ENCODE measurements at places on chromosomes 7 and 10.

GRCh38 chr7:12942609-12943008 is 255.2 kb downstream of the ARL4A start:
- DNase-seq = no peak

DNA sequence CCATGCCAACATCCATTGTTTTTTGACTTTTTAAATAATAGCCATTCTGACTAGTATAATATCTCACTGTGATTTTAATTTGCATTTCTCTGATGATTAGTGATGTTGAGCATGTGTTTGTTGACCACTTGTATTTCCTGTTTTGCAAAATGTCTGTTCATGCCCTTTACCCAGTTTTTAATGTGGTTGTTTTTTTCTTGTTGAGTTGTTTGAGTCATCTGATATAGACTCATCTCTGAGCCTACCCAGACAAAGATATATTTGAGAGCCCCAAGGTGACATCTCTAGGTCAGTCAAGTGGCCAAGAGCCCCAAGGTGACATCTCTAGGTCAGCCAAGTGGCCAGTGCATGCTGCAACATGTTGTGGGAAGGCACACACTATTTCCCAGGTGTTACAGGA is 224.7 kb downstream of the HECW1 start:
- no peak for DNase-seq

- no peak for DNase-seq
These were observed 123.1 kb downstream of the CNOT4 start for GRCh38 chr7:135386776-135387175.

DNA sequence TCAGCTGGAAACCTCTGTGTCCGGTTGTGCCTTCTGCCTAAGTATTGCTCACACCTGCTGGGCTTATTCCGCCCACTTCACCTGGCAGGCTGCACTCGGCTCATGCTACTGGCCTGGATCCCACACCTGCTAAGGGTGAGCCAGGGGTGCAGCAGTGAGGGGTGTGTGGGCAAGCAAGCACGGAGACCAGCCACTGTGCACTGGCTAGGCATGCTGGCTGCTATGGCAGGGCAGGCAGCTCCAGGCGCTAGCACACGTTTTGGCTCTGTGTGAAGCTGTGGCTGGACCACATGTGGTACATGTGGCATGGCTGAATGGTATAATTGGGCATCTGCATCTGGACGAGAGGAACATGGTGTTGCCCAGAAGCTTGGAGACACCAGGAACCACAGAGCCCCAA is 940.7 kb downstream of the NRG3 start:
- DNase-seq = no peak

DNA sequence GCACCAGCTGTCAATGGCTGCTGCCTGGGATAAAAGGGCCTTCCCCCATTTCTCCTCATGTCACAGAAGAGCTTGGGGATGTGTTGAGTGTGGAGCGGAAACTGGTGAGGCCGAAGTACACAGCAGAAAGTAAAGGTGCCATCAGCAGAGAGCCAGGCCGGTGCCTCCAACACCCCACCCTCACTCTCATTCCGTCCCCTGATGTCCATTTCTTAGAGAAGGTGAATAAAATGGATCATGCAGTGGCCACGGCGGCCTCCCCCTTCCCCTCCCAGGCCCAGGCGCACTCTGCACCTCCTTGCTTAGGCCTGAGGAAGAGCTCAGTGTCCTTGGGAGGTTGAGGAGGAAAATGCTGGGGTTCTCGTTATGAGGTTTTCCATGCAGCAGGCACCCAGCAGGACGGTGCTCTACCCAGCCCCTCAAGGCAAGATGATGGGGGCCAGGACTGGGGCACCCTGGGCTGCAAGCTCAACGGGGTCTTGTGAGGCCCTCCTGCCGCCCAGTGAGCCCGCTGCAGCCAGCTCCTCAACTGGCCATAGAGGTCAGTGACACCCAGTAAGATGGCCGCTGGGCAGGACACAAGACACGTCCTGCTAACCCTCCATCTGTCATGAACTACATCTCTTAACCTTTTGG is 163.9 kb downstream of the ADARB2 start:
- no peak for DNase-seq

DNA sequence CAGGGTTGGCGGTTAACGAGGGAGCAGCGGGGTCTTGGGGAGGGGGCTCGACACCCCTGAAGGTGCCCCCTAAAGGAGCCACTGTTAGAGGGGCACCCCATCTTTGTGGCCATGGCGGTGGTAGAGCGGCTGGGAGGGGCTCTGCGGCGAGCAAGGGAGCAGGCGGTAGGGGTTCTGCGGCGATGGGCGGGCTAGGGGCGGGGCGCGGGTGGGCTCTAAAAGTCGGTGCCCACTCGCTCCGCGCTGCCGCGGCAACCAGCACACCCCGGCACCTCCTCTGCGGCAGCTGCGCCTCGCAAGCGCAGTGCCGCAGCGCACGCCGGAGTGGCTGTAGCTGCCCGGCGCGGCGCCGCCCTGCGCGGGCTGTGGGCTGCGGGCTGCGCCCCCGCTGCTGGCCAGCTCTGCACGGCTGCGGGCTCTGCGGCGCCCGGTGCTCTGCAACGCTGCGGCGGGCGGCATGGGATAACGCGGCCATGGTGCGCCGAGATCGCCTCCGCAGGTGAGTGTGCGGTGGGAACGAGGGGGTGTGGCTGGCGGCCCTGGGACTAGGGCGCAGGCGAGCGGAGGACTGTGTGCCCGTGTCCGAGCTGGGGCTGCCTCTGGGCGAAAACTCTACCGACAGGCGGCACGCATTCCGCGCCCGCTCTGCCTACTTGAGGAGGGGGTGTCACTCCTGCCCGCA is at the start of gene MEST:
Gene MEST (plus strand): TSS at position 245 of the 682 bp plus-strand sequence. CDS start 229 bp downstream, at position 474.
- no peak for DNase-seq

DNA sequence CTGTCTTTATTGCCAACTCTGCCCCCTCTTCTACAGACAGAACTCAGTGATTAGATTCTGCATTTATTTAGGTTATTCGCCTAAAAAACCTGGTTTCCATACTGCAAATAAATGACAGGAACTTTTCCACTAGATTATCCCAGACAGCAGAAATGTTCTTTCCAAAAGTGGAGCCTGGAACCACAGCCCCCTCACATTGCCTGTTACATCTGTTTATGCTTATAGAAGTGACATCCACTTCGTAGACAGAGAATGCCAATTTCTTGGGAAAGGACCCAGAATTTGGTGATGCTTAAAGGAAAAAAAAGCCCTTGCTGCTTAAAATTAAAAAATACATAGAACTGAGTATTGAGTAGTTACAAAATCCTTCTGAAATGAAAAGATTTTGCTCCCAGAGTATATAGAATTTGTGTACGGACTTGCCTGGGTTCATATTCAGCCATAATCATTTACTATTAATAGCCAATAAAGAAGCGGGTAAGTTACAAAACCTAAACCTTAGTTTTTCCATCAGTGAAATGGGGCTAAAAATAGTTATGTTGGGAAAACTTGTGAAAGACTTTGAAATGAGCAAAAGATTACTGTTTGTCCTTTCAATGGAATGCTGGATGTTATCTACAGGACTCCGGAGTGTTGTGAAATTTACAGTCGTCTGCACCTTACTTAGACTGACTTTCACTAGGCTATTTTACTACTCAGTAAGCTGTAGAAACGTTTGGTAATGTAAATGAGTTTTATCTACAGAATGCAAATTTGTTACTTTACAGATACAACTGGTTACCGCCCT is 1.1 kb upstream of the PPP1R9A start:
- no peak for DNase-seq

DNA sequence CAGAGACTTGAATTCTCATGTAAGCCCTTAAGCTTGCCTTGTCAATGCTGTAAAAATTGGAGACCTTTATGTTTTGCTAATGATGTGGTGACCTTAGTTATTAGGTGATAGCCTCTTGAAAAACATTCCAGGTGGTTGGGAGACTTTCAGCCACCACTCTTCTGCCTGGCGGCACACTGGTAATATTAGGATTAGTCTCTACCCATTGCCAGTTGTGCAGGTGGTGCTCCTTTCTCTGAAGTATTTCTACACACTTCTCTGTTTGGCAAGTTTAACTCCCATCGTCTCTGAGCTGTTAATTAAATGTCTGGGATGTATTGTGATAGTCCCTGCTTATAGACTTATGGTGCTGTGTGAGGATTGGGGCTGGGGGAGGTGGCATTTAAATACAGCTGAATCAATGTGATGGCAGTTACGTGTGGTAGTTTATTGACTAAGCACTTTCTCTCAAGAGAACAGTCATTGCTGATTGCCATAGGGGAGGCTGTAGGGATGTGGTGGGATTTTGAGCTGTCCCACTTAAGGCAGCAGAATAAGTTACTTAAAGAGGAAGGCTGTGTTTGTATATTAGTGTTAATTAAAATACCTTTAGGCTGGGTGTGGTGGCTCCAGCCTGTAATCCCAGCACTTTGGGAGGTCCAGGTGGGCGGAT is 61.7 kb downstream of the DAGLB start:
- no peak for DNase-seq

- no peak for DNase-seq
These were observed 27.6 kb upstream of the MKRN1 start for GRCh38 chr7:140506788-140507464.

GRCh38 chr10:84574102-84574501 is 245.7 kb downstream of the CCSER2 start:
- no peak for DNase-seq

GRCh38 chr10:17386616-17387075 is 67.7 kb downstream of the ST8SIA6 start:
- no peak for DNase-seq

DNA sequence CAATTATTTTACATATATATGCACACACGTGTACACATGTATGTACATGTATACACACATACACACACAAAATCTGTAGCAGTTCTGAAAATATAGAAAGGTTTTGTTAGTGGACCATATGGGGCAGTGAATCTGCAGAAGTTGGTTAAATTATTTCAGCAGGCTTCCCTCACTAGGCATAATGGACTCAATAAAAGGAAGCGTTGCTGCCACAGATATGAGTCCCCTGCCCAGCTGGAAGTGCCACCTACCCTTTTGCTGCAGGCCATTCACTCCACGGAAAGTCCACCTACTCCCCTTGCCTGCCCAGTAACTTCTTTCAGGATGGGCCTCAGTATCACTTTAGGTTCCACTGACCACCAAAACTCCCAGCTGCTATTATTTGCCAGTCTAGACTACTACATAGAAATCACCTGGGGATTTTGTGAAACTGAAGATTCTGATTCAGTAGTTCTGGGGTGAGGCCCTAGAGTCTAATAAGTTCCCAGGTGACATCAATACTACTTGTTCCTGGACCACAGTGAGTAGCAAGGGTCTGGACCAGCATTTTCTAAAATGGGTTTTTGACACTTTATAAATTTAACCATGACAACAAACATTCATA is 29.3 kb upstream of the CROT start:
- peak; percentile 7 for DNase-seq

DNA sequence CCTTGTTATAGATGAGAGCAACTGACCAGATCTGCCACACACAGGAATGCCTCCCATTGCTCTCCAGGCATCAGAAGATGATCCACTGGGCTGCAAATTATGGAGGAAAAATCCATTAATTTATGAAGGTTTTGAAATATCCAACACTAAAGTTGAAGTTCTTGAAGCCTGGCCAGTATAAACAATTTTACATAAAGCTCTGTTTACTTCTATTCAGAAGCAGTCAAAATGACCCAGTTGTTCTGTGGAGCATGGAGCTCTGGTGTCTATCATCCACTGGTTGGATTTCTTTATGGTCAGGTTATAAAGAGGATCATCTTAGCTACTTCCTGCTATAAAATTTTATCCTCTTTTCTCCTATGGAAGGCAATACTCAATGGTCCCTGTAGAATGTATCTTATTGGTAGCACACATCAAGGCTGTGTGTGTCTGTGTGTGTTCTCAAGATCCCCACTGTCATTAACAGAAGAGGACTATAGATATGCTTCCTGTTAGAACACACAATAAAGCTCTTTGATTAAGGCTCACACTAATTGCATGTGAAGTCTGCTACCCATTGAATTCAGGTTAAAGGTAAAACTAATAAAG is 747.4 kb downstream of the SUGCT start:
- DNase-seq = no peak

GRCh38 chr10:60182691-60183090 is 207.0 kb downstream of the ANK3 start:
- DNase-seq = no peak

- peak; percentile 55 for DNase-seq
These were observed 74.1 kb downstream of the NRBF2 start for GRCh38 chr10:63206997-63207811.

DNA sequence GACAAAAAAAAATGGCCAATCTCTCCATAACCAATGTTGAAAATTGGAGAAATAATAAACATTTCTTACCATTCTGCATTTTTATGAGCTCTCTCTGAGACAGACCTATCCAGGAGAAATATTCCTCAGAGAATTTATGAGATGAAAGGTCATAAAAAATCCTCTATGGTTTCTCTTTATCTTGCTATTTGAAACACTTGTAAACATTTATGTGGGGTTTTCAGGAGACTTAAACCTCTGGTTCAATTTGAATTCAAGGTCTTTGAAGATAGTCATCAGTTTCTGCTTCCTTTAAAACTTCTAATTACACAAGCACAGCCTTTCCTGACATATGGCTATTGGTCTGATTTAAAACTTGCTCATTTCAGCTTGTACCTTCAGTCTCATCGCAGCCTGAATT is 78.5 kb upstream of the APBB1IP start:
- no peak for DNase-seq

DNA sequence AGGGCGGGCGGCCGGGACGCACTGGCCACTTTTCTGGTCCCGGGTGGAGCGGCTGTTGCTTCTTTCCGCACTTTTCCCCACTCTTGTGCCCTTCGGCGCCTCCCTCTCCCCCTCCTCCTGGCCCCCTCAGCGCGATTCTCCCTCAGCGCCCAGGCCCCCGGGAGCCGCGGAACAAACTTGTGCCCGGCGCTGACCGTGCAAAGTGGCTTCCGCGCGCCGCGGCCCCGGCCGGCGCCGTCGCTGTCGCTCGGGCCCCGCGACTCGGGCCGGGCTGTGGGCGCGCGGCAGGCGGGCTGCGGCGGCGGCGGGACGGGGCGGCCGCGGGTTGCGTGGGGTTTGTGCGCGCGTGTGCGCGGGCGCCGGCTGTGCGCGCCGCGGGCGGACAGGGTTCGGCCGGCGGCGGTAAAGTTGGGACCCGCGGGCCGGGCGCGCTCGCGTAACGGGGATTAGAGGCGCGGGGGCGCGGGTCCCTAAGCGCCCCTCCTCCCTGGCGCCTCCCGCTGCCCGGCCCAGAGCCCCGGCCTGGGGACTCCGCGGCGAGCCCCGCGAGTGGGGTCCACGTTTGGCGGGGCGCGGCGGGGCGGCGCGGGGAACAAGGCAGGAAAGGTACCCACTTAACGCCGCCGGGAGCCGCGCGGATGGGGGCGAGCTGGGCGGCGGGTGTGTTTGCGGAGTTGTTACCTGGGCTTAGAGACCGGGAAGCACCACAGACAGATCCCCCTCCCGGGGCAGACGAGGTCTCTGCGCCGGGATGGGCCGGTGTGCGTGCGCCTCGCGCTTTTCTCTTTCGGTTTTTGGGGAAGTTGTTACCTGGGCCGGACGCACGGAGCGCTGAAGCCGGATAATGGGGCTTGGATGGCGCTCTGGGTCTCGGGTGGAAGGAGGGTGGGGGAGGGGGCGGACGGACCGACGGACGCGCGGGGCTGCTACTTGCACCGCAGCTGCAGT is 860 bp downstream of the ZEB1 start:
- no peak for DNase-seq

GRCh38 chr10:59281861-59282260 is 80.5 kb downstream of the FAM13C start:
- no peak for DNase-seq

- DNase-seq = peak; percentile 55
These were observed 7.6 kb downstream of the NDST2 start for GRCh38 chr10:73803680-73804286.

- no peak for DNase-seq
These were observed 70.1 kb upstream of the VWC2 start for GRCh38 chr7:49703337-49703736.

Measured in GM12864 (cell line).